ENCODE measurements at places on chromosomes 7 and 10. TPM values are rescaled to one million over a fixed set of nuclear protein-coding genes. Genes with fewer than 3 reads are reported as not detected.

DNA sequence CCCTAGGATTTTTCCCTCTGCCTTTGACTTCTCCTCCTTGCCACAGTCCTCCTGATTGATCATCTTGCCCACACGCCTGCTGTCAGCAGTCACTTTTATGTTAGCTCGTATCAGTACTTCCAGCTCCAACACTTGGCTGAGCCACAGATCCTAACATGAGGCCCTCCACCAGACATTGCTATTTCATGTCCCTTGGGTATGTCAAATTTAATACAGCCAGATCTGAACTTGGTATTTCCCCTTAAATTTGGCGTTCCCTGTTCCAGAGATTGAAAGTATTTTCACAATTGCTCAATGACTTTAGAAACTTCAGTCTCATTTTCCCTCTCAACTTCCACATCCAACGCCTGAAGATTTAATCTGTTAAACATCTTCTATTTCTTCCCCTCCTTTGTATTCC lies 140.4 kb downstream of the RNLS start:
- no peak for DNase-seq

- no peak for DNase-seq
Observed at GRCh38 chr10:97685395-97685958, 1.6 kb downstream of the AVPI1 start.

The DCLRE1A gene
- 11.4 TPM for total RNA-seq

GRCh38 chr7:129785685-129786514 lies 166.9 kb downstream of the UBE2H start:
- DNase-seq, result no peak

- DNase-seq, result no peak
Observed at GRCh38 chr7:144255471-144255897, 9.1 kb downstream of the OR2A7 start.

DNA sequence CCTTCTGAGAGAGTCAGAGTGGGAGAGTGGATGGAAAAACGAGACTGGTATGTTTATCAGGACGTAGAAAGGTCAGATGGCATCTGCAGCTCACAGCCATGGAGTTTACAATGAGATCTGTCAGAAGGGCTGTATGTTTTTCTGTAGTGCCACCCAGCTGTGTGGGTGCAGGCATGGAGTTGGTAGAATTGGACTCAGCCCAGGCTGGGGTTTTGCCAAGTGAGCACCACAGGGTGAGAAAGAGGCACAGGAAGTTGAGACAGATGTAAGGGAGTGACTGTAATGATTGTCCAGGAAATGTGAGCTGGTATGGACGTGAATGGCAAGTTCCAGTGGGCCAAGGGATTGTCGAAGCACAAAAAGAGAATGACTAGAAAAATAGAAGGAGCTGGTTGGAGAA lies 9.1 kb upstream of the ZYX start:
- no peak for DNase-seq

Measured in H1 (cell line).